ENCODE measurements at places on chromosomes 5 and 9. TPM values are rescaled to one million over a fixed set of nuclear protein-coding genes. Genes with fewer than 3 reads are reported as not detected.

The NME5 gene
- not detected for total RNA-seq

The ANXA2R gene
- total RNA-seq, result 1.8 TPM

The EIF4E1B gene
- total RNA-seq, result not detected

The TUSC1 gene
- total RNA-seq, result 7.1 TPM

The SDHA gene
- 111 TPM for total RNA-seq

The CBY3 gene
- not detected for total RNA-seq

The ITK gene
- total RNA-seq, result 0.13 TPM

The NRG2 gene
- 2.0 TPM for total RNA-seq

The TEK gene
- 0.06 TPM for total RNA-seq

The C9orf50 gene
- not detected for total RNA-seq

The ARAP3 gene
- total RNA-seq, result 5.7 TPM

The OGN gene
- total RNA-seq, result not detected

The GMCL2 gene
- not detected for total RNA-seq

The KIAA1191 gene
- 70.8 TPM for total RNA-seq

The FCN2 gene
- total RNA-seq, result not detected

The ANKRD18B gene
- total RNA-seq, result 4.6 TPM

The NR6A1 gene
- total RNA-seq, result 1.7 TPM

The PCDHGA2 gene
- total RNA-seq, result 0.62 TPM

The RNF180 gene
- total RNA-seq, result 0.45 TPM

The QRFP gene
- total RNA-seq, result not detected

The DMRT3 gene
- total RNA-seq, result not detected

The FAM153A gene
- not detected for total RNA-seq

The SIT1 gene
- not detected for total RNA-seq

The RGS7BP gene
- total RNA-seq, result not detected

The NFIL3 gene
- total RNA-seq, result 13.8 TPM

The SPINK7 gene
- total RNA-seq, result not detected

The SPAG8 gene
- total RNA-seq, result 0.58 TPM

The DBH gene
- not detected for total RNA-seq

The NR5A1 gene
- total RNA-seq, result not detected

The F2R gene
- 52.0 TPM for total RNA-seq

The PCDHGA6 gene
- total RNA-seq, result 0.22 TPM

The ATP10B gene
- not detected for total RNA-seq

The COQ4 gene
- total RNA-seq, result 63.2 TPM

The TSLP gene
- total RNA-seq, result not detected

The S1PR3 gene
- total RNA-seq, result 41.2 TPM

The GFI1B gene
- total RNA-seq, result not detected

The PCAT7 gene
- 0.78 TPM for total RNA-seq

The FREM1 gene
- not detected for total RNA-seq

The ASS1 gene
- total RNA-seq, result 20.4 TPM

The THBS4 gene
- total RNA-seq, result not detected

The MARCOL gene
- total RNA-seq, result not detected

The GFRA3 gene
- 0.10 TPM for total RNA-seq

The ZNF879 gene
- 0.80 TPM for total RNA-seq

The IFNB1 gene
- 0.15 TPM for total RNA-seq

The IFNA10 gene
- total RNA-seq, result not detected

The TAF11L2 gene
- total RNA-seq, result not detected

The BTNL8 gene
- not detected for total RNA-seq

The CFAP77 gene
- total RNA-seq, result 0.24 TPM

The TRIM36 gene
- total RNA-seq, result 1.5 TPM

The TAF11L10 gene
- not detected for total RNA-seq

The DNAH5 gene
- total RNA-seq, result 1.3 TPM

The PCDHGA11 gene
- total RNA-seq, result 0.02 TPM

The C1QTNF2 gene
- total RNA-seq, result 0.15 TPM

The TMC1 gene
- total RNA-seq, result not detected

The CACNA1B gene
- total RNA-seq, result 0.08 TPM

The IL4 gene
- total RNA-seq, result not detected

The IL7R gene
- 0.46 TPM for total RNA-seq
